ENCODE measurements at places on chromosomes 1 and 21. TPM values are rescaled to one million over a fixed set of nuclear protein-coding genes. Genes with fewer than 3 reads are reported as not detected.

- DNase-seq: no peak
These were observed 59.1 kb downstream of the SLC19A1 start for GRCh38 chr21:45482899-45483821.

GRCh38 chr1:41566274-41566885 is 81.9 kb upstream of the EDN2 start:
- no peak for DNase-seq

HPCAL4 gene
- 0.03 TPM for total RNA-seq

DNA sequence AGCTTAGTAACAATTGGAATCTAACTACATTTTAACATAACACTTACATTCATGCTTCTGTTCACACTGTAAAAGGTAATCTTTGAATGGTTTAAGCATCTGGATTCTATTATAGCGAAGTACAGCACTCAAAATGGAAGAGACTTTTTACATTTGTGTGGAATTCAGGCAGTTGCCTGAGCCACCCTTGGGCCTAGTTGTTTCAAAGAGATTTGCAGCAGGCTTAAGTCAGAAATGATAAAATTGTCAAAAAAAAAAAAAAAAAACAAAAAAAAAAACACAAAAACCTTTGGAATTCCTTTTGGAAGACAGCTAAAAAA is 199.9 kb downstream of the LYPLAL1 start:
- no peak for DNase-seq

DNA sequence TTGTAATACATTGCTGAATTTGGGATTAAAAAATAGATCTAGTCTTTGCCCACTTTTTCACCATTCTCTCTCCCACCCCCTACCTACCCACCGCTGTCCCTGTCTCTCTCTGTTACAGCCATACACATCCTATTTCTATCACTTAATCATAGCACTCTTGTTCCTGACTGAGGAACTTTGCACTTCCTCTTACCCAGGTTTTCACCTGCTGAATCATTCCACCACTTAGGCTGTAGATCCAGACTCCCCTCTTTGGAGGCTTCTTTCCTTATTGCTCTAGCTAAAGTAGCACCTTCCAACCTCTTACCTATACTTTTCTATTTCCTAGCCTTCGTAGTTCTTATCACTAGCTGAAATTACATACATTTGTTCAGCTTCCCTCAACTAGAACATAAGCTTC is 59.6 kb downstream of the ATP6V1G3 start:
- DNase-seq: no peak

GRCh38 chr1:114322734-114323133 is 169.1 kb upstream of the SYT6 start:
- DNase-seq: no peak

RGS8 gene
- total RNA-seq: not detected

- peak; percentile 87 for DNase-seq
These were observed 19.2 kb upstream of the EVA1B start for GRCh38 chr1:36342426-36343185.

- DNase-seq: no peak
These were observed 19.3 kb downstream of the SPEN start for GRCh38 chr1:15866721-15867201.

DNA sequence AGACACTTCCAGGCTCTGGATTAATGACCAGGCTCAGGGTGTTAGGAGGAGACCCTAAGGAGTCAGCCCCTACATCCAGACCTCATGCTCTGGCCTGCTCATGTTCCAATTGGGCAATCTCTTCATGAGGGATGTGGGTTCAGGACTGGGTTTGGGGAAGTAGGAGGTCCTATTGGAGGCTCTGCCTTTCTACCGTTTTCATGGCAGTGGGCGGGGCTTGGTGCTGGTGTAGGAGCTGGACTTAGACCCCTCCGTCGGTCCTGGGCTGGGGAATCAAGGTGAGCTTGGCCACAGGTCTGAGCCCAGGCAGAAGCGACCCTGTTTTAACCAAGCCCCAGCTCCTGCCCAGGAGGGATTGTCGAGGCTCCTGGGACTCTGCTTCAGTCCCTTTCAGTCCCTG is 123.4 kb downstream of the PRDM16 start:
- no peak for DNase-seq

CYP4A11 gene
- not detected for total RNA-seq
